ENCODE measurements at places on chromosomes 5 and 9. TPM values are rescaled to one million over a fixed set of nuclear protein-coding genes. Genes with fewer than 3 reads are reported as not detected.

The SCGB3A2 gene
- not detected for total RNA-seq

The HAPLN1 gene
- 1.6 TPM for total RNA-seq

The ADAMTS19 gene
- 0.30 TPM for total RNA-seq

The KLF4 gene
- 202 TPM for total RNA-seq

The ASPN gene
- total RNA-seq, result 79.8 TPM

The PCDHB10 gene
- total RNA-seq, result 7.7 TPM

The SPATA31A3 gene
- not detected for total RNA-seq

The BTNL8 gene
- 0.29 TPM for total RNA-seq
